DMS79 treated with DMSO at 0.1 percent for 48 hours (cell line): ENCODE measurements at places on chromosomes 4 and X.

GRCh38 chrX:32155044-32155638 is 1056.2 kb downstream of the DMD start:
- no peak for DNase-seq

GRCh38 chr4:80423553-80424224 is 88.2 kb downstream of the CFAP299 start:
- DNase-seq = no peak

- DNase-seq = no peak
These were observed 275.7 kb downstream of the STPG2 start for GRCh38 chr4:97867557-97868091.

DNA sequence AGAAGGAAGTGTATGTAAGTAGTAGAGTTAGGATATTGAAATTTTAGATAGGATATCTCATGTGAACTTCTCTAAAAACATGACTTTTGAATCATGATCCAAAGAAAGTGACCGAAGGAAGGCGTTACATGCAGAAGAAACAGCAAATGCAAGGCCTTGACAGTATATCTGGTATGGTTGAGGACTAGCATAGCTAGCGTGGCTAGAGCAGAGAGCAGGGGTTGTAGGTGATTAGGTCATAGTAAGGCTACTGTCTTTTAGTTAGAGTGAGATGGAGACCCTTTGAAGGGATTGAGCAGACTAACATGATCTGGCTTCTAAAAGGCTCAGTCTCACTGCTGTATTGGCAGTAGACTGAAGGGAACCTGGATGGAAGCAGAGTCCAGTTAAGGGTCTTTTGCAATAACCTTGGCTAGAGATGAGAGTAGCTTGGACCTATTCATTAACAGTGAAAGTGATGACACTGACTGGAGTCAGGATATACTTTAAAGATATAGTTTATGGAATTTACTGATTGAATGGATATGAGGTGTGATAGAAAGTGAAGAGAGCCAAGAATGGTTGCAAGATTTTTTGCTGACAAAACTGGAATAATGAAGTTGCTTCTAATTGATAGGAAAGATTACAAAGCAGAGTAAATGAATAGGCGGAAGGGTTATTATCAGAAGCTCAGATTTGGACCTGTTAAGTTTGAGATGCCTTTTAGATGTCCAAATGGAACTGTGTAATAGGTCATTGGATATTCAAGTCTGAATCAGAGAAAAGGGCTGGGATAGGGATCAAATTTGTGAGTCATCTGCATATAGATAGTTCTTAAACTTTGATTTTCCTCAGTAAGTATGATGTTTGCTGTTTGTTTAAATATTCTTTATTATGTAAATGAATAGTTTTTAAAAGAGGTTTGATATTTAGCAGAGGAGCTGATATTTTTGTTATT is 59.8 kb downstream of the MRPL1 start:
- DNase-seq = no peak

GRCh38 chr4:57051095-57051494 is 59.1 kb downstream of the IGFBP7 start:
- DNase-seq = no peak

GRCh38 chrX:110322603-110323002 is 4.7 kb upstream of the AMMECR1 start:
- no peak for DNase-seq

- no peak for DNase-seq
These were observed 21.3 kb upstream of the SOX3 start for GRCh38 chrX:140526171-140526570.

GRCh38 chrX:74009041-74009440 is 294.9 kb upstream of the ZCCHC13 start:
- DNase-seq = no peak

- no peak for DNase-seq
These were observed 24.1 kb downstream of the CXCL8 start for GRCh38 chr4:73764513-73764912.

DNA sequence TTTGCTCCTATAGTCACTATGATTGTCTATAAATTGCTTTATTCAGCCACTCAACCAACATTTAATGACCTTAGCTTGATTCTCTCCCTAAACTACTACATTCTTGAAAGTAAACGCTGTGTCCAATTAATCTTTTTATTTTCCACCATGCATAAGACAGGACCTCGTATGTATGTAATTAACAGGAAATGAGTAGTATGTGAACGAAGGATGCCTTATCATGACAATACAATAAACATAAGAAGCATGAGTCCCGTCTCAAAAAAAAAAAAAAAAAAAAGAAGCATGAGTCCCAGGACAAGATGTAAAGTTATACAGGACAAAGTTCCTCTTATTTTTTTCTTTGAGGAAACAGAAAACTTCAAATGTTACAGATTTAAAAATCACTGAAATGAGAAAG is 92.5 kb downstream of the PPP3CA start:
- no peak for DNase-seq

- no peak for DNase-seq
These were observed 394.1 kb downstream of the GALNTL6 start for GRCh38 chr4:172207258-172207657.

- no peak for DNase-seq
These were observed 19.9 kb downstream of the COPS4 start for GRCh38 chr4:83054928-83055327.

DNA sequence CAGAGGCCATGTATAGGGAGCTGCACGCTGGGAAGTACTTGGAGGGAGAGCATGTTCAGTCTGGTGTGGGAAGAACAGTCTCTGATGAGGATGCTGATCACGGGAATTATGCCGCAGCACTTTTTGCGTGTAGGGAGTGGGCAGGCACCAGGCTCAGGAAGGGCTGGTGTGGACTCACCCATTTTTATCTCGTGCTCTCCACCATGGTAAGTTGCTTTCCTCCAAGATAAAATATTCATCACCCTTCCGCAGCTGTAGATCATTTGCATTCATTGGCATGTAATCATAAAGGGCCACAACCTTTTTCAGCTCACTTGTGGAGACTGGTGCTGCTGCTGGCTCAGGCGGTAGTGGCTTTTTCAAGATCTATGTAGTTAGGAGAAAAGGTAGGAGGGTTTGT is 11.8 kb upstream of the TIMM8A start:
- no peak for DNase-seq

- no peak for DNase-seq
These were observed 13.1 kb upstream of the BANK1 start for GRCh38 chr4:101777431-101777830.

DNA sequence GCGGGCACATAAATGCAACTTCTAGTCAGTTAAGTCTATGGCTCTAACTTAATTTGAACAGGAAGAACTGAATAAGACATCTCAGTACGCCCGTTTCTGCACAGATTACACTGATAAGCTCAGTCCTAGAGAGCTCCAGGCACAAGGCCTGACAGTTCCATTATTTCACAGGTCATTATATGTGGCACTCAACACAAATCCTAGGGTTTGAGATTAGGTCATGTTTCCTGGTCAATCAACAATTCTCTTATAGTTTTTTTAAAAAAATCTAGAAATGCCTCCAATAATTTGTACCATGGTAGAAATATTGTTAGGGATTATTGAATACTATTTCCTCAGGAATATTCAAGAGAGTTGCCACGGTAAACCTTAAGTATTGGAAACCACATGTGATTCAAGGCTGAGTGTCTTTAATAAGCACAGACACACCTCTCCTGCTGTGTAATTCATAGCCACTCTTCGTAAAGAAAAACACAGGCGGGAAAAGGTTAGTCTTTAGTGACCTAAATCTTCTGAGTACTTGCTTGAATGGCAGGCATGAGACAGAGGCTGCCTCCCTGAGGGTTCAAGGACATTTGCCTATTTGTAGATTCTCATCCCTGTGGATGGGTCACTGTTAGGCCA is 342.9 kb upstream of the ADGRL3 start:
- no peak for DNase-seq

DNA sequence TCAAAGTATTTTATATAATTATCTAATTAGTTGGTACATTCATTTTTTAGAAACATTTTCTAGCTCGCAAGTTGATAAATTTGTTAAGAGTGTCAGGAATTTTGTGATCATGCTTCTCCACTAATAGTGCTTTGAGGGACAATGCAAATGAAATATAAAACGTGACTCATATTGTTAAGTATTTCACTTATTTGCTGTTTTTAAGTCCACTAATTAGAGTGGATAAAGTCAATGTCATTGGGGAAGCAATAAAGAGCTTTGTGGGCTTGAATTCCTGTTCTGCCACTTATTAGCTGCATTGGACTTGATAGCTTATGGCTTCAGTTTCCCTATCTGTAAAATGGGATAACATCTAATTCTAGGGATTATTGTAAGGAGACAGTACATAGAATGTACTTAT is 26.5 kb upstream of the ANAPC4 start:
- DNase-seq = no peak

DNA sequence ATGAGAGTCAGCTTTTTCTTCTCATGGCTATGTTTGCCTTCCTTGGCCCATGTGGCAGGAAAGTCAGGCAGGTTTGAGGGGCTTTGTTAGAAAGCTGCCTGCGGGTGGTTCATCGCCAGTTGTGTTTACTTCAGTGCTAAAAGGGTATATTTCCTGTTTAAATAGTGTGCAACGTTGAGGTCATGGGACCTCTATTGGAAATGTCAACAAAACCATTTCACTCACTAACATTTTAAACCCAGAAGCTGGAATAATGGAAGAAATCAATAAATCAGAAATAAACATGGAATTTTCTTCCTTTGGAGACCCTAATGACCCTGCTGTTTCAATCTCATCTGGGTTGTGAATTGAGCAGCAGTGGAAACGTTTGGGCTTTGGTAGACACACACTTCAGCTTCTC is 185.8 kb downstream of the ANKRD50 start:
- DNase-seq = no peak

GRCh38 chr4:2833671-2834000 is 10.0 kb upstream of the ADD1 start:
- DNase-seq = no peak

DNA sequence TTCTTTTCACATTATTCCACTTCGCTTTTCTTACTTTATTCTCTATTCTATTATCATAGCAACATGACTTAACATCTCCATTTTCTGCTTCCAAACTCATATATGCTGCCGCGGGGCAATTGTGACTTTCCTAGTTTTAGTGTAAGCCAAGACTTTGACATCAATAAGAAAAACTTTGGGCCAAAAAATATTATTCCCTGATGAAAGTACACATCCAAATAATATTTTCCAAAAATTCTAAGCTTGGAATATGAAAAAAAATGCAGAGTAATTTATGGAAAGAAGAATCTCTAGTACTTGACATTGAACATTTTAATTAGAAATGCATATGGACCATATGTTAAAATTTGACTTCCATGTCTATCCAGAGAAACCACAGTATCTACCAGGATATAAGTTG is 995.1 kb upstream of the INTU start:
- DNase-seq = no peak

DNA sequence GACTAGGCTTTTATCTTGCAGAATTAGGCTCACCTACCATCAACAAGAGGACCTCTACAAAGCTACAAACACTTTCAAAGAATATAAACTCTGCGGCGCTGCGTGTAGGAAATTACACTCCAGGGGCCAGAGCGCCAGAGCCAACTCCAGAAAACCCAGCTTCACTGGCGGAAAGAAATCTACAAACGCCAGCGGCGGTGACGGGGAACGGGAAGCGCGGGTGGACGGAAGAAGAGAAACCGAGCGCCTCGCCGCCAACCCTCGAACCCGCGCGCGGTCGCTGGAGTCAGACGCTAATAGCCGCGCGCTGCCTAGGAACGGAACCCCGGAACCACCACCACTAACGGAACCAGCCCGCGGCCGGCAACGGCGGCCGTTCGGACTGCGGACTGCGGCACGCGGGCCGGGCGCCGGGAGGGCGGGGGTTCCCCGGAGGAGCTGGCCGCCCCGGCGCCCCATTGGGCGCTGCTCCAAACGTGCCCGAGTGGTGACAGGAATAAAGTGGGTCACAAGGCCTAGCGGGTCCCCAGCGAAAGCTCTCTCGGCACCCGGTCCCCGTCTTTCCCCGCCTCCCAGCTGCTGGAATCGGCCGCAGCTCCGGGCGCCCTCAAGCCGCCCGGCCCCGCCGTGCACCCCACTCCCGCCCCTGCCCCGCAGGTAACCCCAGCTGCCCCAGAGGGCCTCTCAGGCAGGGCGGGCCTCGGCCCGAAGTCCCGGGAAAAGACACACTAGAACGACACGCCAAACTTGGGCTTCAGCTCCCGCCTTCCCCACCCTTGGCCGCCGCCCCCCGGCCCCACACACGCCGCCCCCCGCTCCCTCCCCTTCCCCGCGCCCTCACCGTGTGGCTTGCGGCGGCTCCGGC is 836 bp downstream of the CLOCK start:
- peak; percentile 69 for DNase-seq

DNA sequence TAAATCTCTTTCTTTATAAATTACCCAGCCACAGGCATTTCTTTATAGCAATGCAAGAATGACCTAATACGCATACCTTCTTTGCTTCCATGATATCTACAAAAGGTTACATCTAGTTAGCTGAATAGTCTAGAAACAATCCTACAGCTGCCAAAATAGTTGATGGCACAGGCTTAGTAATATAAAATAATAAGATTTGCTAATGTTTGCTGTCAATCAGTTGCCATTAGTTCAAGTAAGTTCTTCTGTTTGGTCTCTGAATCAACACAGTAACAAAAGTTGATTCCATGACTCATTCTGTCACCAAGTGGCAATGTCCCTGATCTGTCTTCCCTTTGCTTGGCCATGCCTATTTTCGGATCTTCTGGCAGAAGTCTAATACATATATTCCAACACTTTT is 470.2 kb downstream of the SPRY1 start:
- no peak for DNase-seq

- DNase-seq = no peak
These were observed 18.6 kb upstream of the TMEM185A start for GRCh38 chrX:149650162-149650561.

DNA sequence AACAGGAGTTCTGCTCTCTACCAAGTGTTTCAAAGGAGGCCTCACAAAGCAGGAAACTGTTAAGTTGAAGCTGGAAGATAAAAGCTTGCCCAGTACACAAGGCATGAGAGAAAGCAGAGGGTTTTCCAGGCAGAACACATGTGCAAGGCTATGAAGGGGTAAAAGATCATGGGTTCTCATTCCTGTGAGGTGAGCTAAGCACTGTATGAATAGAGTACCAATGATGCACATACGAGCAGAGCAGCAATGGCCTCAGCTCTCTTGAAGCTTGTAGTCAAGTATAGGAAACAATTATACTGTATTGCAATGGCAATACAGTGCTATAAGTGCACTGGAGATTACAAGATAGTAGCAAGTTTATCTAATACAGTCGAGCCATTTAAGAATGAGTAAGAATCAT is 18.0 kb downstream of the TTC29 start:
- no peak for DNase-seq

- DNase-seq = no peak
These were observed 84.9 kb downstream of the EDA2R start for GRCh38 chrX:66553973-66554372.

DNA sequence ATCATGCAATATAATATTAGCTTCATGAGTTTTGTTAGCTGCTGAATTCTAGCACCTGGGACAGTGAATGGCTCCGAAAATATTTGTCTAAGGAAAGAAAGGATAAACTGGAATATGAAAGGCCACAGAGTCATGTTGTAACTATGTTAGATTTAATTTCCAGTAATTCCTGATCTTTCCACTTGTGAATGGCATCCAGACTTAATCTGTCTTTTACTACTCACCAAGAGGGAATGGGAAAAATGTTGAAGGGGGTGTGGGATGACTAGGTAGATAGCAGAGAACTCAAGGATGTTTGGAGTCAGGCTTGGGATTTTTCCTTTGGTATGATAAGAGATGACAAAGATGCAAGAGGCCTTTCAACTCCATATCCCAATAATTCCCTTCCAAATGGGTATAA is 9.4 kb downstream of the ADH6 start:
- DNase-seq = no peak
